CD4-positive, alpha-beta T cell treated with Interleukin-15 for 1 hour (primary cell): ENCODE measurements at places on chromosomes 11 and 22.
A peak's percentile ranks its signal among the peaks of the same experiment; 100 is the strongest.

DNA sequence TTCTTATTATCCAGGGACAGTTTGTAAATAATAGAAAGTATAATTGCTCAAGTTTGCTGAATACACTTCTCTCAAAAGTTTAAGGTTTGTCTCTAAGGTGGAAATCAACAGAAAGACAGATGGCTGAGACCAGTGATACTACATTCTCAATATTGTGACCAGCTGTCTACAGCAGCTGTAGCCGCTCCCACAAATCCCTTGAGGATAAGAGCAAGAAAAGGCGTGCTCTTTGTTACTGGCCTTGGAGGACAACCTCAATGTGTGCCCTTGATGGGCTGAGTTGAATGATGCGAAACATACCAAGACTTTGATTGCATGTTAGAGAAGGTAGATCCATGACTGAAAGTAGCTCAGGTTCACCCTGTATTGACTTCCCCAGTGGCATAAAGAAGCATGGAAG lies 6.1 kb downstream of the OR6M1 start:
- no peak for DNase-seq

DNA sequence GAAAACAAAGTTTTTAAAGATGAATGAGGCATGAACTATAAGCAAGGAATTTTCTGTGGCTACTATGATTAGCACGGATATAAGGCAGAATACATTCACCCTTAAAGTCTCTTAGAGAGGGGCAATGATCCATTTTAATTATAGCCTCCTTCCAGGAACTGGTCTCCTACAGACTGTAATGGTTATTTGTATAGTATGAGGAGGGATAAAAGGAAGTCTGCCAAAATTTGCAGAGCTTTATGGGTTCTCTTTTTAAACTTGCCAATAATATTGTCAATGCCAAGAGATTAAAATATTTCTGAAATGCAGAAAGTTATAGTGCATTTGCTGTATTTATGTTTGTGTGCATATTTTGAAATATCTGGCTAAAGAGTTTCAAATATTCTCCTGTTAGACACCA lies 271.4 kb upstream of the LUZP2 start:
- DNase-seq: no peak

GRCh38 chr11:44876906-44877305 lies 73.8 kb downstream of the TP53I11 start:
- no peak for DNase-seq

DNA sequence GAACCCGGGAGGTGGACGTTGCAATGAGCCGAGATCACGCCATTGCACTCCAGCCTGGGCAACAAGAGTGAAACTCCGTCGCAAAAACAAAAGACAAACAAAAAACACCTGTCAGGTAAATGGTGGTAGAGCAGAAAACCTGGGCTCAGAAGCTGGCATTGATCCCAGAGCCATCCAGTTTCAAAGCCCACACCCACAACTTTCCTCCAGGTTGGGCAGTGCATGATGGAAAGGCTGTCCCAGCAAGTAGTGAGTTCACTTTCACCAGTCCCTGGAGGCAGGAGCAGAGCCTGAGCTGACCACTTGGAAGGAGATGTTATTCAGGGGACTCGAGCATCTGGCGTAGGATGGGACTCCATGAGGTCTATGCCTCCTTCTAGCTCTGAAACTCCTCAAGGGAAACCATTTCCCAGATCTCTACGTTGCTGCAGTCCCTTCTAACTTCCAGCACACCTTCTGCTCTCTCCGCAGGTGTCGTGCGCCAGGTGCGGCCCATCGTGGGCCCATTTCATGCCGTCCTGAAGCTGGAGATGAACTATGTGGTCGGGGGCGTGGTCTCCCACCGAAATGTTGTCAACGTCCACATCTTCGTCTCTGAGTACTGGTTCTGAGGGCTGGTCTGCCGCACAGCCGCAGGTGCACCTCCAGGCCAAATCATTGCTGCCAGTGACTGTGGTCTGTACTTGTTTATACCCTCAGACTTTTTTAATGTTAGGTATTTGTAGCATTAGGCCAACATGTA lies 71.6 kb upstream of the ATXN10 start:
- no peak for DNase-seq

GRCh38 chr22:44248926-44249325 lies 63.8 kb downstream of the SHISAL1 start:
- no peak for DNase-seq

DNA sequence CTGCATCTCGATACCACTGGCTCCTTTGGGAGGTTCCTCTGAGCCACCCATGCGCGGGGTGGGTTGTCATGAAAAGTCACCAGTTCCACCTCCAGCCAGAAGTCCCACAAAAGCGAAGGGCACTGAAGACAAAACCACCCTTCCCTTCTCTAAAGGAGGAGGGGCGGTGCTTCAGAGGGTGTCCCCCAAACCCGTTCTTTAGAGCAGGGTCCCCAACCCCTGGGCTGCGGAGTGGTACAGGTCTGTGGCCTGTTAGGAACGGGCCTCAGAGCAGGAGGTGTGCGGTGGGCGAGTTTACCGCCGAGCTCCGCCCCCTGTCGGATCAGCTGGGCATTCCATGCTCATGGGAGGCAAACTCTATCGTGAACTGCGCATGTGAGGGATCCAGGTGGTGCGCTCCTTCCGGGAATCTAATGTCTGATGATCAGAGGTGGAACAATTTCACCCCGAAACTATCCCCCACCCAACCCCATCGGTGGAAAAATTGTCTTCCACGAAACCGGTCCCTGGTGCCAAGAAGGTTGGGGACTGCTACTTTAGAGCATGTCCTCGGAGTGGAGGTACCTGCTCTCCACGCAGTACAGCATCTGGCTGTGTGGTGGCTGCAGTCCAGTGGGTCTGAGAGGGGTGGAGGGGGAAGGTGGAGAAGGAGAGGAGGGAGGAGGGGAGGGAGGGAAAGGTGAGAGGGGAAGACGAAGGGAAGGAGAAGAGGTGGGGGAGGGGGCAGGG lies 72.9 kb upstream of the SEPTIN5 start:
- no peak for DNase-seq

DNA sequence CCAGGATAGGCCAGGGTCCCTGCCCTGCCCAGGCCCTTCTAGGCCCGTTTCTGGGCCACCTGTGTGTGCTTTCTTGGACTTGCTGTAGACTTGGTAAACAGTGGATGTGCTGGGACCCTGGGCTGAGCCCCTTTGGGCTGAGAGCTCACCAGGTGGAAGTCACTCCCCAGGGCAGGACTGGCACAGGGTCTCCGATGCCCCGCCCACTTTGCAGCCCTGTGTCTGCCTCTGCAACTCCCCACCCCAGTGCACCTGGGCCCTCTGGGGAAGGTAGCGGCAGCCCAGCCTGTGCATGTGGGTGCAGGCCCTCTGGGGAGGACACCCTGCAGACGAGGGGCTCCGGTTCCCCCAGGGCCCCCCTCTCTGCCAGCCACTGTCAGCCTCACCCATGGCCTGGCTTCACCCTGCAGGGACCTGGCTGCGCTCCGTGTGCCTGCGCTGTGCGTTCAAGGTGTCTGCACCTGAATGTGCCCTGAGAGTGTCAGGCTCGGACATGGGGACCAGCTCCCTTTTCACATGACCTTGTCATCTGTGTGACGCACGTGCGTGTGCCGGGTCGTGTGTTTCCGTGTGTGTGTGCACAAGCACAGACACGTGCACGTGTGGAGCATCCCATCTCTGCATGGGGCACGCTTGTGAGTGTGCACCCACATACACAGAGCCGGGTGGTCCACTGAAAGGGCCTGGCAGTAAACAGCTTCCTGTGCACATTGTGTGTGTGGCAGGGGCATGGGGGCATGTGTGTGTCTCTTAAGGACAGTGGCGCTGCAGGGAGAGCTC lies 118.5 kb downstream of the KCNQ1OT1 start:
- peak; percentile 9 for DNase-seq

- DNase-seq: no peak
Observed at GRCh38 chr22:50307890-50308596, 597 bp upstream of the PLXNB2 start.

DNA sequence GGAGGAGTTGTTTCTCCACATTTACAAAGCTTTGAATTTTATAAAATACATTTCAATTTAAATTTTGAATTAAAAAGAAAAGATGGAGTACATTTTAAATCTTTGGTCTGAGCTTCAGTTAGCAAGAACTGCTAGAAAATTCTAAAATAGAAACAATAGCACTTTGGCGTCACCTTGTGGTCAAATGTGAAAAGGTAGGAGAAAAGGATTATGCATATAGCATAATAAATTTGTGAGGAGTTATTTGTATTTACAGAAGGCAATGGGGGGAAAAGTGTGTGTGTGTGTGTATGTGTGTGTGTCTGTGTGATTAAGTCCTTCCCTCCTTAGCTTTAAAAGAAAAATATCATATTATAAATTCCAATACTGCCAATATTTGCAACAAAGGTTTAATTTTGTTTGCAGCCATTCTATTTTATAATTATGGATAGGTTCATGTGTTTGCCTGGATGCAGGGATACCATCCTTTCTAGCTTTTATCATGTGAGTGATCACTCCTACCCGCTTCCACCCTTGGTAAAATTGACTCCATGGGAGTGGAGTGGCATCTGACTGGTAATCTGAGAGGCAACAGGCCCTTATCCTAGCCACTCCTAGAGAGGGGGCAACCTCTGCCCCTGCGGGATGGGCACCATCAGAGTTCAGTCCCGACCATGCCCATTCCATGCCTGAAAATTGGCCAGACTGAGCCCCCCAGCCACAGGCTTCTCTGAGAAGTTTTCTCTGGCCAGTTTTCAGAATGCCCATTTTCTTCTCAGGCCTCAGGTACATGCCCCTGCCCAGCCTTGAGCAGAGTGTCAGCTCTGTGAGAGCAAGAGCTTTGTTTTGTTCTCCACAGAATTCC lies 13.6 kb upstream of the LGR4 start:
- DNase-seq: no peak

DNA sequence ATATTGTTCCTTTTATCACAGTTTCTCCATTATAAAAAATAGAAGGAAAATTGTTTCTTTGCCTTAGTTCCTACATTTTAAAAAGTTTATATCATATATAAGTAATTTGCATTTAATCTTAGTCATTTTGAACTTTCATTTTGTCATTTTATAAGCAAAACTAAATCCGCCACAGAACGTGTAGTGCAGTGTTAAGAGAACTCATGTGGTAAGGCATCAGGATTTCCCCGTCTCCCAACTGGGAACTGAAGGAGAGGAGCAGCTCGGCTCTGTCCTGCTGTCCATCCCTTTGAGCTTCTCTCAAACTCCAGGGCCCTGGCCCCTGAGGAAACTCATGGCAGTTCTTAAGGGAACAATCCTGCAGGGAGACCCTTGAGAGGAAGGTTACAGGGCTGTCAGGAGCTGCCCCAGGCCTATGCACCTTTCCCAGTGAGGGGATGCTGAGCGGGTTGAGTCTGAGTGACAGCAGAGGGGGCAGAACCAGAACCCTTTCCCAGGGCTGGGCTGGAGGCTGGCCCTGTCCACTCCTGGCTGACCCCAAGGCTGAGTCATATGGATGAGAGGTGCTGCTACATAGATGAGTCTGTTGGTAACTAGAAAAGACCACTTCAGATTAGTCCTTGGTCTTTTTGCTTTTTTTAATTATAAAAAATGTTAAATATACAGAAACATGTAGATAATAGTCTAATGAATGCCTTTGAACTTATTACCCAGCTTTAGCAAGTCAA lies 333.1 kb downstream of the TBC1D22A start:
- no peak for DNase-seq

DNA sequence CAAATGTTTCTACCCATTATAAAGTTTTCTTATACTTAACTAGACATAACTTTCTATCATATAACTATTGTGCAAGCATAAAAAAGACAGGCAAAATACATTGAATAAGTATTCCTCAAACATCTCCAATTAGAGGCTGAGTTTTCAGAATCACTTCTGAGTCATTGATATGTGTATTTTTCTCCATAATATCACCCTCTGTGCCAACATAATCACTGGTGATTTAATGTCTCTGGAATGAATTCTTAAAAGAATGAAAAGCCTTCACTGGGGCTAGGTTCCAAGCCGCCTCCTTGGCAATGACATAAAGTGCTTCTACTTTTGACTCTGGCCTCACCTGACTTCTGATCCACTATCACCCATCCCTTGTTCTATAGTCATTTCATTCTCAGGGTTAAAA lies 197.0 kb upstream of the E2F8 start:
- DNase-seq: no peak

- DNase-seq: no peak
Observed at GRCh38 chr11:33178443-33179180, 17.3 kb upstream of the CSTF3 start.

GRCh38 chr11:82750643-82751139 lies 17.0 kb upstream of the FAM181B start:
- DNase-seq: no peak

DNA sequence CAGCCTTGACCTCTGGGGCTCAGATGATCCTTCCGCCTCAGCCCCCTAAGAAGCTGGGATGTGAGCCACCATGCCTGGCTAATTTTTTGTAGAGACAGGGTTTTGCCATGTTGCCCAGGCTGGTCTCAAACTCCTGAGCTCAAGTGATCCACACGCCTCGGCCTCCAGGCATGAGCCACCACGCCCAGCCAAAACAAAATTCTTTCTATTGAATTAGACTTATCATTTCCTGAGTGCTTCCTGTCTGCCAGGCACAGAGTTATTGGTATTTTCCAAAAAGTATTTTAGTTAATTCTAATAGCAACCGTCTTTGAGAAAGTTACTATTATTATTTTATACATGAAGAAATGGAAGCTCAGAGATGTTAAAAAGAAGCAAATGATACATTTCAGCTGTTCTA lies 61.4 kb upstream of the LMO2 start:
- DNase-seq: no peak

GRCh38 chr11:71209656-71210055 lies 42.7 kb downstream of the SHANK2 start:
- no peak for DNase-seq

DNA sequence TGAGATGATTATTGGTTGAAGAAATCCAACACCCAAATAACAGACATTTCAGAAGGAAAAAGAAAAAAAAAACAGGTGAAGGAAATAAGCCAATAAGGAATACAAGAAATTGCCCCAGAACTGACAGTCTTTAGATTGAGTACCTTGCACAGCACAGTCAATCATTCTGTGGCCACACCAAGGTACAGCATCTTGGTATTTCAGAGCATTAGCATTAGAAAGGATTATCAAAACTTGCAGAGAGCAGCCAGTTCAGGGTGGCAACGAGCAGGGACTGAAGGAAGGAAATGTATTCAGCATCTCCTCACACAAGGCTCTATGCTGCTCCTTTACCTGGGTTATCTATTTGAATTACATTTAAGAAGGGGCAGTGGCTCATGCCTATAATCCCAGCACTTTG lies 2.1 kb downstream of the ADA2 start:
- no peak for DNase-seq

GRCh38 chr11:79413268-79413667 lies 27.6 kb downstream of the TENM4 start:
- no peak for DNase-seq
